ENCODE measurements at places on chromosomes 3 and 15.
A peak's percentile ranks its signal among the peaks of the same experiment; 100 is the strongest.

GRCh38 chr3:37890522-37890921 is 28.8 kb downstream of the CTDSPL start:
- DNase-seq, result no peak

GRCh38 chr3:14517601-14518431 is 22.3 kb downstream of the GRIP2 start:
- no peak for DNase-seq

- DNase-seq, result peak; percentile 72
These were observed 42.5 kb downstream of the TPRA1 start for GRCh38 chr3:127547761-127548605.

DNA sequence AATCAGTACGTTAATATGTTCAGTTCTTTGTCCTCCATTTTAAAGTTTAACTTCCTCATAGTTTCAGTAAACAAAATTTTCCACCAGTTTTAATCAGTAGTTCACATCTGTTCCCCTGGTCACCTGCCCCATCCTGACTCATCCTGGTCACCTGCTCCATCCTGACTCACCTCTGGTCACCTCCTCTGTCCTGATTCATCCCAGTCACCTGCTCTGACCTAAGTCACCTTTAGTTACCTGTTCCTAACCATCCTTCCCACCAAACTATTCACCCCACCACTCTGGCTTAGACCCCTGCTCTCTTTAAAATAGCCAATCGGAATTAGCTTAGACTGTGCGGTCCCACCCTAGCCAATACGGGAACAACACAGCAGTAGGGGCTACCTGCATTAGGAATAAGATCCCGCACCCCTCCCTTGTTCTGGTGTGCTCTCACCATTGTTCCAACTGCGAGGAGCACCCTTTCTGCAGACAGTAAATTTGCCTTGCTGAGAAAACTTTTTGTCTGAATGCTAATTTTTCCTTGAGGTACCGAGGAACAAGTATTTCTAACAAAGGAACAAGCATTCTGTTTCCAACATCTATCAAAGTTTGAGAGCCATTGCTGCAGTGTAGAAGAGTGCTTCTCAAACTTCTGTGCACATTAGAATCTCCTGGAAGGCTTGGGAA is 169.3 kb downstream of the ADAMTS17 start:
- no peak for DNase-seq

GRCh38 chr15:29472901-29473445 is 203.4 kb upstream of the NSMCE3 start:
- no peak for DNase-seq

- no peak for DNase-seq
These were observed 27.9 kb downstream of the TP53BP1 start for GRCh38 chr15:43465100-43465499.

- no peak for DNase-seq
These were observed 239.0 kb downstream of the ERC2 start for GRCh38 chr3:56229311-56229710.

DNA sequence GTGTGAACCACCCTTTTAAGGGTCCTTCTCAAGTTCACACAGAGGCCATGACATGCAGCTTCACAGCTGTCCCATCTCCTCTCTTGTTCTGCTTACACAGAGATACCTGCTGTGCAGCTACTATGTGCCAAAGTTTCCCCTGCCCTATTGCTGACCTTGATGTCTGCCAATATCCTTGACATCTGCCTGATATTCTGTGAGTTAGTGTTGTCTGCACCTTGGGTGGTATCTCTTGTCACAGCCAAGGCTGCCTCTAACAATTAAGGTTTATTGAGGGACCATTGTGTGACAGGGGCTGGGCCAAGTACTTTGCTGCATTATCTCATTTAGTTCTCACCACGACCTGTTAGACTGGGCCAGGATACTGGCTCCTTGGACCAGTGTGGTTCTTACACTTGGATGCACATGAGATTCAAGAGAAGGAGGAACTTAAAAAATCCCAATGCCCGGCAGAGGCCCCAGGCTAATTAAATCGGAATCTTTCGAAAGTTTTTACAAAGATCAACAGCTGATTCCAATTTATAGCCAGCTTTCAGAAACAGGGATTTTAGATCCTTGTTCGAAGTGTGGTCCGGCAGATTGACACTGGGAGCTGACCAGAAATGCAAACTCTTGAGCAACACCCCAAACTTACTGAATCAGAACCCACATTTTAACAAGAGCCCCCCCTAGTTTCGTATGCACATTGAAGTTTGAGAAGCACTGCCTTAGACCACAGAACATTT is 178.6 kb downstream of the SATB1 start:
- DNase-seq, result no peak

DNA sequence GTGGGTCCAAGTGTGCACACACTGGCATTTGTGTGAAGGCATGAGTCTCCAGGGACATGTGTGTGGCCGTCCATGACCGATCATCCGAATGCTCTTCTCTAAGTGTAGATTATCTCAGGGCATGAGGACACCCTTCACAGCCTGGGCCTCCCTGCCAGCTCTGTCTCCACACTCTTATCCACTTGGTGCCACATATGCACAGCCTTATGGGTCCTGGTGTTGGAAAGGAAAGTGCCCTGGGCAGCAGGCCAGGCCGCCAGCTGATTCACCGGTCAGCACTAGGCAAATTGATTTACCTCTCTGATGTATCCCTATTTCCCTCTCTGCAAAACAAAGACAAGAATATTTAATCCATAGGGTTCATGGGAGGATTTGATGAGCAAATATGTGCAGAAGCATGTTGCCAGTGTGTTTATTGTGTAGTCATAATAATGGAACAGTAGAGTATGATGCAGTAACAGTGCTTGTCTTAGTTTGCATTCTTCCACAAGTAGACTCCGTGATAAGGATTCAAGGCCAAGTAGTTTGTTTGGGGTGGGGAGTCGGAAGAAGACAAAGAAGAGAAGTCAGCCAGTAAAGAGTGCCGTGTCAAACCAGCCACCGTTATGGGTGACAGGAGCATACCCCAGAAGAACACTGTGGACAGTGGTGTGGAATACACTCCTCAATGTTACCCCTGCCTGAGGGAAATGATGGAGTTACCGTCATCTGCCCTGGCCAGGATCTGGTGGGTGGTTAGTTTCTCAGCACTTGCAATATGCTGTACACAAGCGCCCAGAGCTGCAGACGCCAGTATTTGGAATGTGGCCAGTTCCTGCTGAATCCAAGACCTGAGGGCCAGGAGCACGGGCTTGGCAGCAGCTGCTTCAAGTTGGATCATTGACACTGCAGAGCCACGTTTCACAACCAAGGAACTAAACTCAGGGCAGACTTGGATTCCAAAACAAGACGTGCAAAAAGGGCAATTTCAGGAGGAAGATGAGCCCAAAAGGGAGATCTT is 85.1 kb downstream of the MTHFS start:
- DNase-seq, result no peak

- DNase-seq, result no peak
These were observed 68.5 kb upstream of the PTX3 start for GRCh38 chr3:157368171-157368570.

DNA sequence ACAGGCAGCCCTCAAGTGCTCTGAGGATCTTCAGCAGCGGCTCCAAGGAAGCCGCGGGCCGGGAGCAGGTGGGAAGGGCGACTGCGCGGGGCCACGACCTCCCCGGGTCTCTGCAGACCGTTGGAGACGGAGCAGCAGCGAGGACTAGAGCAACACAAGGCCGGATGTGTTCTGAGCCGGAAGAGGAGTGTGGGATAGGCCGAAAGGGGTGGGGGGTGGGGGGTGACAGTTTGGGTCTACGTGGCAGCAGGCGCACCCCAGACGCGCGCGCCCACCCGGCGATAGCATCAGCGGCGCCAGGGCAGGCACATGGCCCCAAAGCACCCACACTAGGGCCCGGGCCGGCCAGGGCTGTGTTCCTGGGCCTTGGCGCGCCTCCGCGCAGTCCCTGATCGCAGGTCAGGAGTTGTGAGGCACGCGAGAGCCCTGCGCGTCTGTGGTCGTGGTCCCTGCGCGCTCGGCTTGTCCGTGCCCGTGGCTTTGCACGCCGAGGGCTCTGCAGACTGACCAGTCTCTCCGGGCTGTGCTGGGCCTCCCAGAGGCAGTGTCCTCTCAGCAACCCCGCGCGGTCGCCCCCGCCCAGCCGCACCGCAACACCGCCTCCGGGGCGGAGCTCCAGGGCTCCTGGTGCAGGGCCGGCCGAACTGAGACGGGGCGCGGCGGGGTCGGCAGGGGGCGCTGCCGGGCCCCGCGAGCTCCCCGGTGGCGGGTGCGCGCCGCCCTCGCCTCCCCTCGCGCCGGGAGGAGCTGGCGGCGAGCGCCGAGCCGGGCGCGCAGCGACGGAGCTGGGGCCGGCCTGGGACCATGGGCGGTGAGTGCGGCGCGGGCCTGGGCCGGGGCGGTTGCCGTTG is at the start of gene PXYLP1:
TSS of gene PXYLP1 (plus strand) at position 725 of the 851 bp plus-strand sequence. CDS start 28,351 bp downstream, outside the sequence.
- DNase-seq, result peak; percentile 85

DNA sequence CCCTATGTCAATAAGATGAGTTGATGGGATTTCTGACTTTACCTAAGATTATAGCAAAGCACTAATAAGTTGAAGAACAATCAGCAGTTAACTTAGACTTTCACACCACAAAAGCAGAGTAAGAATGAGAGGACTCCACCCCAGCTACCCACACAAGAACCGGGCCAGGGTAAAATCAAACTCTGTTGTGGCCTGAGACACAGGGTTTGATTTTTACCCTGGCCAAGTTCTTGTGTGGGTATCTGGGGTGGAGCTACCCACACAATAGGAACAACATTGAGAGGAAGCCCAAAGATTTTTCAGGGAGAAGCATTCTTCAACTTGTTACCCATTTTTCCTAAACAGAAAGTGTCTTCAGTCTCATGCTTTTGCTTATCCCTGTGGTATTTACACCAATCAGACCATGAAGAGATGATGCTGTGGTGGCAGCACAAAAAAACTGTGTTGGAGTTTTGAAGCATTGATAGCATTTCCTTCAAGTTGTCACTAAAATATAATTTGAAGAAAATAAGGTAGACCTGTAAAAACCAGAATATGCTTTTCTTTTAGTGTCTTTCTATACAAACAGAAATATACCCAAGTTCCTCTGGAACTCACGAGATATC is 25.6 kb downstream of the CPOX start:
- DNase-seq, result no peak

GRCh38 chr3:35502699-35503098 is 136.6 kb upstream of the ARPP21 start:
- no peak for DNase-seq

GRCh38 chr15:39230205-39230907 is 350.5 kb upstream of the THBS1 start:
- DNase-seq, result no peak

Data from activated T-helper 9 cell treated with anti-CD3 and anti-CD28 coated beads, Interleukin-2, amount 50 U/mL, for 16 hours (primary cell).